ENCODE measurements at places on chromosomes 16 and 17.

DNA sequence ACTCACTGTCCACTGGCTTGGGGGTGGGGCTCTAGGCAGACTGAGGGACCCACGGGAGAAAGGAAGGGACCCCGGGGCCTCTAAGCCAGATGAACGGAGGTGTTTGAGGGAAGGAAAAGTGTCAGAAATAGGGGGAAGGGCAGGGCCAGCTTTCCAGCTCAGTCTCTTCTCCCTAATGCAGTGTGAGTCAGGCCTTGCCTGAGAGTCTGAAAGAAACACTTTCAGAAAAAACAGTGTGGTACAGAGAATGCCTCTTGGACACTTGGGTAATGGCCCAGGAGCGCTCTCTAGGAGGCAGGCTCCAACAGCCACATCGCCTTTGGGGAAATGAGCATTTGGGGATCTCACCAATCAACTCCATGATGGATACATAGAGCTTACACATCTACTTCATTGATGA lies 46.9 kb downstream of the NDEL1 start:
- DNase-seq, result no peak

DNA sequence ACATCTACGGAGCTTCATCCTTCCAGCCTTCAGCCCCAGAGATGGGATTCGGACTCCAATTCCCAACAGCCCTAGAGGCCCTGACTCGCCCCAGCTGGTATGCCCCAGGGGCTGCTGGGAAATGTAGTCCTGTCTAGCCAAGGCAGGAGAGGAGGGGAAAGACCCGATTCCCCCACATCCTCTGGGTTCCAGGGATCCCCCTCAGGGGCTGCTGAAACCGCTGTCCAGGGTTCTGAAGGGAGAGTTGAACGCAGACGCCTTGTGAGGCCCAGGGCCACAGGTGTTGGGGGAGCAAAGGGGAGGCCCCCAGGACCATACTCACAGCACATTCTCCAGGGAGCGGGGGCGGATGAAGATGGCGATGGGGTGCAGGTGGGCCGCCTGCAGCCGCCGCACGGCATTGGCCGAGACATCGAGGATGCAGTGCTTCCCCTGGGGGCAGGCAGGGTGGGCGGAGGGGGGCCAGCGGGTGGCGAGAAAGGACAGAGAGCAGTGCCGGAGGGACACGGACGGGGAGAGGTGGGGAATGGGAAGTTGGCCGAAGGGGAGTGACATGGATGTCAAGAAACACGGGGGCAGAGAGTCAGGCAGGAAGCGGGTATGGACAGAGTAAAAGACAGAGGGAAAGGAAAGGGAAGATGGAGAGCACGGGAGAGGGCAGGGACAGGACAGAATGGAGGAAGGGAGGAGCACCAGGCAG lies 12.6 kb upstream of the ASGR1 start:
- no peak for DNase-seq

- DNase-seq, result no peak
These were observed 12.9 kb downstream of the TRIM37 start for GRCh38 chr17:59093702-59094231.

DNA sequence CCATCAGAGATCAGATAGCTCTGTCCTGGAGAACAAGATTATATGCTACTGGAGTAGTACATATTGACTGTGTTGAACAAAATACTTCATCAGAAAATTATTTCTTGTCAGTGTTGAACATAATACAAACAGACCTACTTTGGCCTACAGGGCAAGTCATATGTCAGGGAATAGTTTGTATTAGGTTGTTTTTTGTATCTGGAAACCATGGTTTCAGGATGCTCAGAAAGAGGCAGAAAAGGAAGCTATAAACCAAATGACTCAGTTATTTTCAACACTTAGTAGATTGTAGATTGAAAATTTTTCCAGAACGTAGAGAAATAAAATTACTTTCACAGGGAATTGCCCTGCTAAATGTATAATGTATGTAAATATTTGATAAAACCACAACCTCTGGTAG lies 198.4 kb downstream of the CYB561 start:
- DNase-seq, result no peak

- no peak for DNase-seq
These were observed 40.5 kb upstream of the MGAT5B start for GRCh38 chr17:76827736-76828135.

DNA sequence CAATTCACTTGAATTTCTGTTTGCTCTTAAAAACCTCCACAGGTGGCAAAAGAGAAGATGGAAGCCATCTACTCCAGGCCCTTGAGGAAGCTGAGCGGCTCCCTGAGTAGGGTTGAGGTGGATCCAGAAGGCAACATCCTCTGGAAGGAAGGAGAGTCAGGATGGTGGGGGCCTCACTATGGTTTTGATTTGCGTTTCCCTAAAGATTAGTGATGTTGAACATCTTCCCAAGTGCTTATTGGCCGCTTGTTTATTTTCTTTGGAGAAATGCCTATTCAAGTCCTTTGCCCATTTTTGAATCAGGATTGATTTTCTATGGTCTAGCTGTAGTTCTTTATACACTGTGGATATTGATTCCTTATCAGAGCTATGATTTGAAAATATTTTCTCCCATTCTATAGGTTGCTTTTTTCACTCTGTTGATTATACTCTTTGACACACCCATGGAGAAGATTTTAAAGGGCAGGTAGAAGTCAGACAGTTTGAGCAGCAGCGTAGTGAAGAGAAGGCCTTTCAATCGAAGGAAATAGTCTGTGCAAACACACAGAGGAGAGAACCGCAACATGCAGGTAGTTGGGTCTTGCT lies 58.6 kb downstream of the WSB1 start:
- no peak for DNase-seq

- no peak for DNase-seq
These were observed 146.8 kb downstream of the ZFHX3 start for GRCh38 chr16:72901000-72901627.

- DNase-seq, result no peak
These were observed 472 bp upstream of the NME2 start for GRCh38 chr17:51165680-51166197.

DNA sequence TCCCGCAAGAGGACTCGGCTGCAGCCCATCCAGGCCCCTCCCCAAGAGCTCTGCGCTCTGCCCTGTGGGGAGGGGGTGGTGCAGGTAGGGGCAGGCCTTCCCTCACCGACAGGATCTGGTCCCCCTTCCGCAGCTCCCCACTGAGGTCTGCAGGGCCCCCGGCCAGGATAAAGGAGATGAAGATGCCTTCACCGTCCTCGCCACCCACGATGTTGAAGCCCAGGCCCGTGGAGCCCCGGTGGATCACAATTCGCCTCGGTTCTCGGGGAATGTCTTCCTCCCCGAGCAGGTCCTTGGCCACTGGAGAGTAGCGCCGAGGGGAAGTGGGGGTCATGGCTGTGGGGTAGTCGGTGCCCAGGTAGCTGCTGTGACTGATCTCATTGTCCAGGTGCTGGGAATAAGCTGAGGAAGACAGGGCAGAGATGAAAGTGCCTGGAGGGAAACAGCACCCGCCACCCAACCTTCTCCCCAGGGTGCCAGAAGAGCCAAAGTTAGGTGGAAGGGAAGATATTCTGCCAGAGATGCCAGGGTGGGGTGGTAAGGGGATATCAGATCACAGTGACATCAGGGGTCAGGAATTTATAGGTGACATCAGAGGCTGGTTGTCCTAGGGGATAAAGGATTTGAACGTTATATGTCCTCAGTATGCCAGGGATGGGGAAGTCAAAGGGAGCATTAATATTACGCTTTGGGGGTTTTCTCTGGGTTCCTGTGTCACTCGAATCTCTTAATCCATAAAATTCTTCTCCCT lies 17.7 kb upstream of the ASGR1 start:
- DNase-seq, result no peak

DNA sequence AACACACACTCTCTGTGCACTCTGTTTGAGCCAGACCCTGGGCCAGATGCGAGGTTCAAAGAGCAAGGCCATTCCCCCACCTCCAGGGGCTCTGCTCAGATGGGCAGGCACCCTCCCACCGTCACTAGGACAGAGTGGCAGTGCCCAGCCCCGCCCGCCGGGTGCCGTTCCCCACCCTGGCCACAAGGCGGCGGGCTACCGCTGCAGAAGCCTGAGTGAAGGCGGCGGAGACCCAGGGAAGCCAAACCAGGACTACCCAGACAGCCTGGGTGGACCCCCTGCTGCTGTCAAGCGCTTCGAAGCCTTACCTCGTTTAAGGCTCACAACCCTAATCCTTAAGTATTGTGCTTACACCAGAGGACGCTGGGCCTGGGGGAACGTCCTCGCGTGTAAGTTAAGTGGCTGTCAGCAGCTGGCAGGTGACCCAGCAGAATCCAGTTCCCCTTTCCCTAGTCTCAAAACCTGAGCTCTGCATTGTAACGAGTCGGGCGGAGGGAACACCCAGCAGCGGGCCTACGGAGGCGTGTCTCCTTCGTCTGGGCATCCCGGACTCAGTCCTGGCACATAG lies 4.5 kb downstream of the ARHGAP27 start:
- peak; percentile 66 for DNase-seq

GRCh38 chr16:55543472-55543871 lies 23.0 kb upstream of the CAPNS2 start:
- no peak for DNase-seq

DNA sequence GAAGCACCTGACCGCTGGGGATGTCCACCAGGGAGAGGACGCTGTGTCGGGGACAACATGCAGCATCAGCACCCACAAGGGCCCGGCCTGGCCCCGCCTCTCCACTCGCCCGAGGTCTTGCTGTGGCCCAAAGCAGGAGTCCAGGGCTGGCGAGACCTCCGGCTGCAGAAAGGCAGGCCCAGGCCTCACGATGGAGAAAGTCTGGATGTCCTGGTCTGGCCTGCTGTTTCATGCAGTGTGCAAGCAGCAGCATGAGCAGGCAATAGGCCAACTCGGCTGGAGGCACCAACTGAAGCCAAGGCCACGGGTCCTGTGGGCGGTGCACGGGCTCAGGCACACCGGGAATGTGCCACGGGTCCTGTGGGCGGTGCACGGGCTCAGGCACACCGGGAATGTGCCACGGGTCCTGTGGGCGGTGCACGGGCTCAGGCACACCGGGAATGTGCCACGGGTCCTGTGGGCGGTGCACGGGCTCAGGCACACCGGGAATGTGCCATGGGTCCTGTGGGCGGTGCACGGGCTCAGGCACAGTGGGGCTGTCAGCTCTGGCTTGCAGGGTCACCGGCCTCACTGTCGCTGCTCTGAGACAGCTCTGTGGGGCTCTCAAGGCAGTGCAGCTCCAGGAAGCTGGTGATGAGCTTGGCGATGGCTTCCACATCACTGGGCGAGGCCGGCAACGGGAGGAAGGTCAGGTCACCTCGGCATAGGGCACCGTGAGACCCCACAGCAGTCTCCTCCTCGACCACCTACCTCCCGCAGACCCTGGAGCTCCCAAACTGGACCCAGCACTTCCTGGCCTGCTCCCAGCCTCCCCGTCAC lies 6.9 kb downstream of the CYBC1 start:
- no peak for DNase-seq

- DNase-seq, result no peak
These were observed 19.2 kb downstream of the ENPP7 start for GRCh38 chr17:79749958-79750357.

DNA sequence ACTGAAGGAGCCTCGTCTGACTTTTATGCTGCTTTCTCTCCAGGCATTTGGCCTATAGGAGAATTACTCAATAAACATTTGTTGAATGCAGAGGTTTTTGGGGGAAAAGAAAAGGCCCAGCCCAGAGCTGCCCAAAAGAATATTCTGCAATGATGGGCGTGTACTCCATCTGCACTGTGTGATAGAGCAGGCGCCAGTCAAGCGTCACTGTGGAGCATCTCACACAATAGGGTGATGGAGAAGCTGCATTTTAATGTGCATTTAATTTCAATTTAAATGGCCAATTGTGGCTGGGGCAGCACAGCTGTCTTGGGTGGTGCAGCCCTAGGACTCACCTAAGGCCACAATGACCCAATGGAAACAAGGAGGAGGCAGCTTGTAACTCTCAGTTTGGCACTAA lies 20.6 kb downstream of the GLYR1 start:
- no peak for DNase-seq

GRCh38 chr16:84085773-84086172 lies 31.0 kb downstream of the MBTPS1 start:
- no peak for DNase-seq

- no peak for DNase-seq
These were observed 348.0 kb upstream of the TNRC6C start for GRCh38 chr17:77610518-77610893.

DNA sequence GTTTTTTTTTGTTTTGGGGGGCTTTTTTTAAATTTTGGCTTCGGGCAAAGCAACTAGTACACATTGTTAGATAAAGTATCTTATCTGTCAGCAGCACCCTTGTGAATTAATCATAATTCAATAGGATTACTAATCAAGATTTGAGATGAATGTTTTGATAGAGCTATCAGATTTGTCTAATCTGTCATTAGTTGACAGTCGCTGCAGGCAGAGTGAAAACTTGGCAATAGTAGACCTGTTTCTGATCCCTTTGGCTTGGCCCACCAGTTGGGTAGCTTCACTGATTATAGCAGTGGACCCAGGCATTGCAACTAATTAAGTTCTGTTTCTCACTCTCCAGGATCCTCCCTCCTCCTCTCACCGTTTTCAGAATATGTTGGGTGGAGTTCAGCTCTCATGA lies 258.6 kb downstream of the IRX3 start:
- DNase-seq, result no peak

- no peak for DNase-seq
These were observed 1.7 kb downstream of the STUB1 start for GRCh38 chr16:681746-682427.

DNA sequence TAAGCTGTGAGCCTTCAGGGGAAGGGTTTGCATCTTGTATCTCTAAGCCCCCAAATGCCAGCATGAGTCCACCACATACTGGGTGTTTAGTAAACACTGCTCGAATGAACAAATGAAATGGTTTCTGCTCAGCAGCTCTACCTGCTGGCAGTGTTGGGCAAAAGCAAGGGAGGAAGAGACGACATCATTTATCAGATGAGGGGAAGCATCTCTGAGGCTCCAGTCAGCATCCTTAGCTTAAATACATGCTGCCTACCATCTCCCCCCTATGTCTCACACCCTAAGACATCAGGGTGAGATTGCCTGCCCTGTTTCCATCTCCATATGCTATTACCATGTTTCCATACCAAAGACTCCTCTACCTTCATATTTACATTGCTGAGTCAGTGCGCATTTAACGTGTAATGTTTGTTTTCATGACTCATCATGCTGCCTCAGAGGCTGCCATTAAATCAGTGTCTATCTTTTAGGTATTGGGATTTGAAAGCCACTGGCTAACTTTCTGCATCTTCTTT lies 379.8 kb downstream of the UTP18 start:
- no peak for DNase-seq

- DNase-seq, result no peak
These were observed 9.6 kb downstream of the LLGL2 start for GRCh38 chr17:75535119-75535537.

DNA sequence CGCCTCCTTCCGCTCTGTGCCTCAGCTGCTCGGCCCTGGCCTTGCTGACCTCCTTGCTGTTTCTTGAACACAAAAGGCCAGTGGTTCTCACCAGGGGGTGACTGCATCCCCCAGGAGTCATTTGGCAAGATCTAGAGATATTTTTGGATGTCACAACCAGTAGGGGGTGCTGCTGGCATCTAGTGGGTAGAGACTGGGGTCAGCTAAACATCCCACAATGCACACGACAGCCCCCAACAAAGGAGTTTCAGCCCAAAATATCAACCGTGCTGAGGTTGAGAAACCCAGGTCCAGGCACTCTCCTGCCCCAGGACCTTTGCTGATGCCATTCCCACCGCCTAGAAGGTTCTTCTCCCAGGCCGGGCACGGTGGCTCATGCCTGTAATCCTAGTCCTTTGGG lies 39.7 kb downstream of the ABCC6 start:
- no peak for DNase-seq

- DNase-seq, result no peak
These were observed 20.0 kb upstream of the SLC35G3 start for GRCh38 chr17:35214192-35214591.
